ENCODE measurements at places on chromosomes 2 and 18. TPM values are rescaled to one million over a fixed set of nuclear protein-coding genes. Genes with fewer than 3 reads are reported as not detected.

The ERBB4 gene
- polyA plus RNA-seq, result 14.4 TPM

The ITGB6 gene
- polyA plus RNA-seq, result 0.30 TPM

The HAUS1 gene
- 45.5 TPM for polyA plus RNA-seq

The LRP1B gene
- 22.1 TPM for polyA plus RNA-seq

The SOX11 gene
- 54.2 TPM for polyA plus RNA-seq

- DNase-seq, result no peak
Measured at GRCh38 chr2:63081404-63081803, 30.8 kb downstream of the OTX1 start.

DNA sequence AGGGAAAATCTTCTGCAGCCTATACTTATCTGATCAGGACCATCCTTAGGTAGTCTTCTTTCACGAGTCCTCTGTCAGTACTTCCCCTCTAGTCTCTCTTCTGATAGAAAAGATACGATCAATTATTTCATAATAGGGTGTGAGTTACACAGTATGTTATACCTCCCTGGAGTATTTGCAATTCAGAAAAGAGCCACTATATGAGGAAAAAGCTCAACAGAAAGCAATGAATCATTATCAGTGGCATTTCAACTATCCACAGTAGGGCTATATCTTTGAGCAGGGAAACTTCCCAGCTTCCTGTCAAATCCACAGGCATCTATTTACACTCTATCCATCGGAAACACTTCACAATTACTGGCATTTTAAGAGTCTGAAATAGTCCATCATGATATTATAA, 105.3 kb upstream of the ACVR2A start:
- no peak for DNase-seq

DNA sequence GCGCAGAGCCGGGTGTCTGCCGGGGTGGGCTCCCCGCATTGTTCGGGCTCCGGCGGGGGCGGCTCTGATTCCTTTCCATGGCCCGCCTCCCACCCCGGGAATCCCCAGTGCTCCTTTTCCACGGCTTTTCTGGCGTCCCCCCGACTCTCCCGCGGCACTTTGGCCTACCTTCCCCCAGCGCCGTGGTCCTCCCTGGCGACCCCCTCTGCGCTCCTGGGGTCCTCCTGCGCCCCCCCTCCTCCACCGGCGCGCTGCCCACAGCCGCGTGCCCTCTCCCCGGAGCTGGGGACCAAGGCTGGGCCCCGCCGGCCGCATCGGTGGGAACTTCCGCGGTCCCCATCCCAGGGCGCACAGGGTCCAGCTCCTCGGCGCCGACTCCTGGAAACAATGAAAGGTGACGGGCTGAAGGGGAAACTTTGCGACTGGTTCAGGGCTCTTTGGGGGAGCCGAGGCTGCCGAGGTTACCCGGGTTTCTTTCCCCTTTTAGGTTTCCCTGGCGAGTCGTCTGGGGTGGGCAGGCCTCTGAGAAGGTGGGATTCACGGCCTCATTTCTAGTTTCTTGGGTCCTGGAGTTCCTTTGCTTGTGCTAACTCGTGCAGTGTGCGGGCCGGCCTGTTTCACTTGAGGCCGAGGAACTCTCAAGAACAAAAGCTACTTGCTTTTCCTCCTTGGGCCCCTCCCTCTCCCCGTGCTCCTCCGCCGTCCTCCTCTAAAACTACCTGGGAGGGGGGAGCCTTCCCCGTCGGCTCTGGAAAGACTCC, 2.2 kb downstream of the TGIF1 start:
- peak; percentile 61 for DNase-seq

DNA sequence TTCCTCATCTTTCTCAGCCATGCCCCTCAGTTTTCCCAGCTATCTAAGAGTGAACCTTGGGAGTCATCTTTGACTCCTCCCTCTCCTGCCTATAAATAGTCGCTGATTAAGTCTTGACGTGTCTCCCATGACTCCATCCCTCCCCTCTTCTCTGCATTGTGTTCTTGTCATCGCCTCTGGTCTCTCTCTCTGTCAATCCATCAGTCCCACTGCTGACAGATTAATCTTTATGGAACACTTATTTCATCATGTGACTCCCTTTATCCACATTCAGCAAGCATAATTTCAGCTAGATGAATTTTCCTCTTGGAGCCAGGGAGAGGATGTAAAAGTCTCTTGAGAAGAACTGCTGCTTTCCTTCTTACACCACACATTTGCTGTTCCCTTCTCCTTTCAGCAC, 9.4 kb downstream of the ADAM23 start:
- DNase-seq, result no peak

DNA sequence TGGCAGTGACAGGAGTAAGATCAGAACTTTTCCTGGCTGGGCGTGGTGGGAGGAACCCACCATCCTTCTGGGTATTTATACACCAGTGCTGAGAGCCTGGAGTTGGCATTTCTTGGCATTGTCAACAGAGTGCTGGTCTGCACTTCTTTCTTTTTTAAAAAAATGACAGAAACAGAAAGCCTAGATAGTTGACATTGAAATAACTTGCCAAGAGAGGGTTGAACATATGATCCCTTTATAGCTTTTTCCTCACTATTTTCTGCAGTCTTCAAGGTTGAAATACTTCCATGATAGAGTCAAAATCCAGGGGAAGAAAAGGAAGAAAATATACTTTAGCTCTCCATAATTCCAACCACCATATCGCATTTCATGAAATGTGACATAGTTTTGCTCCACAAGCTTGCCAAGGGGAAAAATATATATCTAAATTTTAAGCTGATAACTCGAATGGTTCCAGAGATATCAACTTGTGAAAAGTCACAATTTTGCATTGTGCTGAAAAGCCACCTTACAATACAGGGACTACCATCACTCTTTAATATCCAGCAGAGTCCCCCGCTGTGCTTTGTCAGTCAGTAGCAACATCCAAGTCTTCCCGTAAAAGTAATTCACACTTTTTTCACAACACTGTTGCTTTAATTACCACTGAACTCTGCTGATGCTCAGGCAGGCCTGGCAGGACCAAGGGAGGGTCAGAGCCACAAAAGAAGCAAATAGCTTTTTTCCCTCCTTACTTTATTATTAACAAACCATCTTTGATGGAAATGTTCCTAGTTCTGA, 764.9 kb upstream of the FANCL start:
- no peak for DNase-seq

DNA sequence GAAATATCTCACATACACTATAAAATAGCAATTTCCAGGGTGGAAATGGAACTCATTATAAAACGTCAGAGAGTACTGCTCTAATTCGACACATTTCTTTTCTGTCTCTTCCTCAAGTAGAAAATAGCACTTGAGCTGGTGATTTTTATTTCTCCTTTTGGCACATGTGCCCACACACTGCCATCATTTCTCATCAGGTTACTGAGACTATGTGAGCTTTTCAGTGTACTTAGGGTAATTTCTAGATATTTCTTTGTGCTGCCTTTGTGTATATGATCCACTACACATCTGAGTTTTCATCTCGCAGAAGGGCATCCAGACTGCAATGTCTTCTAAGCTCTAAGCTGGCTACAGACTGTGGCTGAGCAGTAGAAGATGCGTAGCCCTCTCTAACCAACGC, 62.1 kb upstream of the PGAP1 start:
- peak; percentile 29 for DNase-seq

- DNase-seq, result no peak
Measured at GRCh38 chr2:127860130-127860529, 2.2 kb upstream of the POLR2D start.

DNA sequence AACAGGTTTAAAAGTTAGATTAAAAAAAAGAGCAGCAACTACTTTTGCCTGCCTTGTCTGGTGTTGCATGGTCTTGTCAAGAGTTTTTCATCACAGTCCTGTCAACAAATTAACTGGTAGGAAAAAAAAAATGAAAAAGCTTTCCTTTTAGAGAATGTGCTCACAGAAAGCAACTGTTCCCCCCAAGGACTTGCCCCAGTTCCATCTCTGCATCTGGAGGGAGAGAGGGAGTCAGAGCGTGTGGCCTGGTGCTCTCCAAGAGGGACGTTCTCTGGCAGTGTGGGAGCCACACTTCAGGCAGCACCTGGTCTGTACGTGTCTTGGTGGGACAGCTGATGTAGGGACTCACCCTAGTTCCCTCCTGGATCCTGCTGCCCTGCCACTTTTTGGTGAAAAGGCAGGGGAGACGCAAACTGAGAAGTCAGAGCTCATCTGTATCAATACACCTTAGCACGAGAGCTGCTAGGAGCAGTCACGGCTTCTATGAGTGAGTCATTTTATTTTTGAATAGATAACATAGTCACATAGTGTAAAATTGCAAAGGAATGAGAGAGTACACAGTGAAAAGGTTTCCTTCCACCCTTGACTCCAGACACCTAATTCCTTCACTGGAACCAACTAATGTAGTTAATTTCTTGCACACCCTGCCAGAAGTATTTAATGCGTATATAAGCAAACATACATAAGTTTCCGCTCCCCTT, 172.5 kb upstream of the MGAT5 start:
- DNase-seq, result no peak

DNA sequence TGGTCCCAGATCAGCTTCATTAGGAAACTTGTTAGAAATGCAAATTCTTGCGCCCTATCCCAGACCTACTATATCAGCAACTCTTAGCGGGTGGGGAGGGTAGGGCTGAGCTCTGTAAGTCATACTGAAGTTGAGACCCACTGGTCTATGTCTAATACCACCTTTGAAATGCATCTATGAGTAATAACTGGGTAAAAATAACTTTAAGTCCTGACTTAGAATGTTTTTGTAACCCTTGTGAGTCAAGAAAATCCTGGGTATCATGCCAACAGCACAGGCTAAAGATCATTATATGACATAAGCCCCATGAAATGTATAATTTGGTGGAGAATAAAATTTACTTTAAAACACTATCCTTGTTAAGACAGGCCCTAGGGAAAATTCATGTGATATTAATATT, 41.4 kb downstream of the PRKD3 start:
- no peak for DNase-seq
